ENCODE measurements at places on chromosomes 16 and 17.

- DNase-seq, result peak; percentile 64
Measured at GRCh38 chr17:81537343-81537855, 9.2 kb downstream of the FSCN2 start.

DNA sequence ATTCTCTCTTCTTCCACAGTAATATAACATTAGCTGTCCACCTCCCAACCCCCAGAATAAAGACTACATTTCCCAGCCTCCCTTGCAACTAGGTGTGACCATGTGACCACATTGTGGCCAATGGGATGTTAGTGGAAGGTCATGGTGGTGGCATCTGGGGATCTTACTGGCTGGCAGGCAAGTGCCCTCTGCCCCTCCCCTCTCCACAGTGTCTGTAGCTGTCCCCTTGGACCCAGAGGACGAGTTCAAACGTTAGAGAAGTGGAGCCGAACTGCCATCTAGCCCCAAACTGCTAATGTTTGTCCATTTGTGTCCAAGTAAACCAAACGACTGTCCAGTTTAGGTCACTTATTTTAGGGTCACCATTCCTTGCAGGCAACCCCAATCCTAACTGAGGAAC, 26.6 kb upstream of the KCNG4 start:
- peak; percentile 58 for DNase-seq

DNA sequence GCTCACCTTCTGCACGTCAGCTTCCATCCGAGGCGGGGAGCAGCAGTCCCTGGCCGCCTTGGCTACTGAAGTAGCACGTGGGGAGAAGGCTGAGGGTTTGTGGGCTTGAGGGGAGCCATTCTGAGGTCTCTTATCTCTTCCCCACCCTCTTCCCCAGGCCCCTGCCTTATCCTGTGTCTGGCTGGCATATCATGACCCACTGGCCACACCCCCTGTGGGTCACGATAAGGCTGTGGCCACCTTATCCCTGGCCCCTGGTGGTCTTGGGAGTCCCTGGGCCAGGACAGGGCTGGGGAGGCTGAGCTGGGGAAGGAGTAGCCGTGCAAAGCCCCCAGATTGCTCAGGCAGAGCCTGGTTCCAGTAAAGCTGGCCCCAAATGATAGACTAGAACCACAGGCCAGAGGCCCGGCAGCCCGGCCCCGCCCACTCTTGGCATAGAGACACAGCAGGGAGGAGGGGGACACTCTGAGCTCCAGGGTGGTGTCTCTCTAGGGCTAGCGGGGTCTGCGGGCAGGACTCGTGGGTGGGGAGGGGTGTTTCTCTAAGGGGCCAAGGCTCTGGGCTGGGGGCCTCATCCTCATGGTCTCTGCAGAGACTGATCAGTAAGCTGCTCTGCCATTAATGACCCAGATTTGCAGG, 7.6 kb downstream of the SPNS2 start:
- no peak for DNase-seq

GRCh38 chr17:70073310-70073709, 1.7 kb upstream of the KCNJ16 start:
- no peak for DNase-seq

- DNase-seq, result peak; percentile 35
Measured at GRCh38 chr16:25691519-25692091, at the start of gene HS3ST4. TSS of gene HS3ST4 (plus strand) at chr16:25691959.

Data from astrocyte of the hippocampus (primary cell).